ENCODE measurements at places on chromosomes 2 and 18. TPM values are rescaled to one million over a fixed set of nuclear protein-coding genes. Genes with fewer than 3 reads are reported as not detected.

The TEX44 gene
- not detected for total RNA-seq

The IL1B gene
- total RNA-seq = not detected

The LIMS2 gene
- total RNA-seq = 198 TPM

DNA sequence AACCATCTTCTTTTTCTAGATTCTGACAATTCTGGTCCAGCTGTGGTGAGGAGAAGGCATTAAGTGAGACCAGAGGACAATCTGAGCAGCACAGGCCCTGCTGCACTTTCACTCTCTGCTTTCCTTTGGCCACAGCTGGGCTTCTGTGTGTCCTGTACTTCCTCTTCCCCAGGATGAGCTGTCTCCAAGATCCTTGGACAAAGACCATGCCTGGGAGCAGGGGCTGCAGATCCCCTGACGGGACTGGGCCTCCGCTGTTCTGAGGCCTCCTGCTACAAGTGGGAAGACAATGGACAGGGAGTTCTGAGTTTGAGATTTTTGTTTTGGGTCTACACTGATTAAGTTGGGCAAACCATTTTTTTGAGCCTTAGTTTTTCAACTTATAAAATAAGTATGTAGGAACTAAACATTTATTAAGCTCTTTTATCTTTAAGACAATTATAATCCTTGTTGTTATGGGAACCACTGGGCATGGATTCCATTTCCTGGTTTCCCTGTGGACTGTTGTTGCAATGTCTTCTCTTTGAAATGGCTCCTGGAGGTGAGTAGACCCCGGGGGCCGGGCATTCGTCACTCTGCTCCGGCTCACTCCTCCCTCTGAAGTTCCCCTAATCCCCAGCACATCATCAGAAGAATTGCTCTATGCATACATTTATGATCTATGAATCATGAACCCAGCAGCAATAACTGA lies 266.6 kb downstream of the ACTR3 start:
- no peak for DNase-seq

DNA sequence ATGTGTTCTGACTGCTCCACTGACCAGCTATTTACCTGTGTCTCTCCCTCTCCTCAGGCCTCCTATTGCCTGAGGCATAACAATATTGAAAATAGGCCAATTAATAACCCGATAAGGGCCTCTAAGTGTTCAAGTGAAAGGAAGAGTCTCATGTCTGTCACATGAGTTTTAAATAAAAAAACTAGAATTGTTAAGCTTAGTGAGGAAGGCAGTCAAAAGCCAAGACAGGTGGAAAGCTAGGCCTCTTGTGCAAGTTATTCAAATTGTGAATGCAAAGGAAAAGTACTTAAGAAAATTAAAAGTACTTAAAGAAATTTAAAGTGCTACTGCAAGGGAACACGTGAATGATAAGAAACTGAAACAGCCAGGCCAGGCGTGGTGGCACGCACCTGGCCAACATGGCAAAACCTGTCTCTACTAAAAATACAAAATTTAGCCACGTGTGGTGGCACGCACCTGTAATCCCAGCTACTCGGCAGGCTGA lies 44.9 kb upstream of the TAF4B start:
- DNase-seq = peak; percentile 31

GRCh38 chr18:55473058-55473457 lies 114.9 kb downstream of the TCF4 start:
- no peak for DNase-seq

GRCh38 chr18:5466256-5466655 lies 77.5 kb downstream of the EPB41L3 start:
- no peak for DNase-seq

DNA sequence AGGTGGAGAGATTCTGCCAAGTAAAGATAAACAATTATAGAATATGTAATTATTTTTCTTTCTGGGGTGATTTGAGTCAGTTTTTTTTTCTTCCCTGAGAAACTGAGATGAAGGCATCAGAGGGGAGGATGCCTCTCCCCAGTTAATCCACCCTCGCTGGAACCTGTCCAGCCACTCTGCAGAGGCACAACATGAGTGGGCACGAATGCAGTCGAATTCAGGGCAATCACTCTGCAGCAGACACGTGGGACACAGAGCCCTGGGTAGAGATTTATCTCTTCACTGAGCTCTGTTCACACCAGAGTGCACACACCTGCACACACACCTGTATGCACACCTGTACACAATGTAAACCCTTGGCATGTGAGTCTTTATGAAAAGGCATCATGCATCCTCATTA lies 154.2 kb downstream of the DCDC2C start:
- DNase-seq = no peak

- no peak for DNase-seq
Measured at GRCh38 chr18:11096411-11096810, 53.0 kb downstream of the PIEZO2 start.

DNA sequence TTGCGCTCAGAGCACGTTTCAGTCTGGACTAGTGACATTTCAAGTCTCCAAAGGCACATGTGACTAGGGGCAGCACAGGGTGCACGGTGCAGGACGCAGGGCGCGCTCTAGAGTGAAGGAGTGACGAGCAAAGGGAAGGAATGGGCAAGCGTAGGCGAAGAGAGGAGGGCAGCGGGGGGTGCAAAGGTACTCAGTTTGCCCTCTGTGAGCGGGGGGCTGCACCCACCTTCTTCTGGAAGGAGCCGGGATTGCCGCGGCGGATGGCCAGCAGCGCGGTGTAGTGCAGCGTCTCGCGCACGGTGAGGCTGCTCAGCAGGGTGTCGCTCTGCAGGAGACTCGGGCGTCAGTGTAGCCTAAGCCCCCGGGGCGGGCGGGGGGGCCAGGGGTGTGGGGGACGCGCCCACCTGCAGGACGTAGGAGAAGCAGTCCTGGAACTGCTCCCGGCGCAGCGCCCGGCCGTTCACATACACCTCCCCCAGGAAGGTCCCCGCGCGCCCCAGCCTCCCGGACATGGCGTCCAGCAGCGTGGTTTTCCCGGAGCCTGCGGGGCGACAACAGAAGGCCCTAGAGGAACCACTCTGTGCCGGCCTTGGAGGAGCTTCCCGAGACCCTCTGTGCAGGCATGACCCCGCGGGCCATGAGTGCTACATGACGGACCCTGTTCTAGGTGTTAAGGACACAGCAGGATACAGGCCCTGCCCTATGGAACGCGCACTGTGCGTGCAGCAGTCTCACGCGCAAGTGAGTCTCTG lies 6.9 kb downstream of the ABCG5 start:
- DNase-seq = no peak

DNA sequence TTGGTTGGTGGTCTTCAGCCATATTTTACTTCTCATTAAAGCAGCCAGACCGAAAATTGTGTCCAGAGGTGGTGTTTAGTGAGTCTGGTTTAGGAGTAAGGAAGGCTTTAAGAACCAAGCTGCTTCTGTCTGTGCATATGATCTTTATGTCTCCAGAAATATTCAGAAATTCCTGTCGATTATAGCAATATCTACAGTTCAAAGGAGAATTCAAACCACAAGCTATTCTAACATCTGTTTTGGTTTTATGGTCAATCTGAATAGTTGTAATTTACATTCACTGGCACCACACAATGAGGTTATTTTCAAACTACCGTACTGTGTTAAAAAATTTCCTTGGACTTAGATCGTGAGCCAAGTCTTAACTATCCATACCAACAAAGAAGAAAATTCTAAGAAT lies 11.3 kb downstream of the UPP2 start:
- no peak for DNase-seq

DNA sequence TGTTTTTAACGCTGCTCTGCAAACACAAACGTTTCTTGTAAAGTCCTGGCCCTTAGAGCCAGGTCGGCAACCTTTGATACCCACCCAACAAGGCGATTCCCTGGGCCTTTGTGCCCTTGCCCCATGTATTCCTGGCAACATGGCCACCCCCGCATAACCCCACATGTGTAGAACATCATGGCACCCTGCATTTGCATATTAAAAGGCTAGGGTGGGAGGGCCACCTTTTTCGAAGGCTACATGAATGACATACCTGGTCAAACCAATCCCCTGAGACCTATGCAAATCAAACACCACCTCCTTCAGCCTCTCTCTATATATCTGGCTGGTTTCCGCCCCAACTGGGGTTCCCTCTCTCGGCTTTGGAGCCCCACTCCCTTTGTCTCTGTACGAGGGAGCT lies 105.2 kb downstream of the MYO5B start:
- no peak for DNase-seq
